ENCODE measurements at places on chromosomes 6 and 20.

DNA sequence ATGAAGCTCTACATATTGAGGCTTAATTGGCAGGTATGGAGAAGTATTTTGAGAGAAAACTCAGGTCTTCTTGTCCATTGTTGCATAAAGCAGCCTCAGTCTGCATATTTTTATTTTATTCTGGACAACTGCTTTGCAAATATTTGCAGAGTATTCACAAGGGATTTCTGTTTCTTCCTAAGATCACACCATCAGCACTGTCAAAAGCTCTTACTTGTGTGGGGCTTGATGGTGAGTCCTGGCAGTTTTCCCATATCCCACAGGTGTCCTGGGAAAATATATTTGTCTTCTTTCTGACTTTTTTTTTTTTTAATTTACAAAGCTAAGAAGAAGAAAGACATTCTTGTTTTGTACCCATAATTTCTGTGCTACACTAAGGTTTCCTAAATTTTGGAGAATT, 16.9 kb upstream of the MLIP start:
- no peak for DNase-seq

DNA sequence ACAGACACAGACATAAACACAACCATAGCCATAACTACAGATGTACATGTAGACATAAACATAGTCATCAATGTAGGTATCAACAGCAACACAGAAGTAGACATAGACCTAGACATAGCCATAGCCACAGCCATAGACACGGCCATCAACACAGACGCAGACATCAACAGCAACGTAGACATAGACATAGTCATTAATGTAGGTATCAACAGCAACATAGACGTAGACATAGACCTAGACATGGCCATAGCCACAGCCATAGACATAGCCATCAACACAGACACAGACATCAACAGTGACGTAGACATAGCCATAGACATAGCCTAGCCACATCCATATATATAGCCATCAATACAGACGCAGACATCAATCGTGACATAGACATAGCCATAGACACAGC, 258.3 kb upstream of the FOXQ1 start:
- DNase-seq, result no peak

DNA sequence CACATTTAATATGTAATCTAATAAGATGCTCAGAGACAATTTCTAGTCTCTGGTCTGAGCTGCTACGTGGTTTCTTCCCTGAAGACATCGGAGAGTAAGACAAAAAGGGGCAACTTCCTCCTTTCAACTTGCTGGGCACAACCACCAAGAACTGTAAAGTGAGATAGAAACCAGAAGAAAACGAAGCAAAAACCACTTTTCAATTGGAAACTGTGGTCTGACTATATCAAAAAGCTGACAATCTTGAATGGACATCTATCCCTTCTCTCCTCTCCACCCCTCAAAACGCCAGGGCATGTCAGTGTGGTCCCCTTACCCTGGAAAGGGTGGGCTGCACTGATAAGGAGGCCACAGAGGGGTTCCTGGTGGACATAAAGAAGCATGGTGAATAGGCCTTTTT, 269.1 kb downstream of the CD83 start:
- DNase-seq, result no peak

DNA sequence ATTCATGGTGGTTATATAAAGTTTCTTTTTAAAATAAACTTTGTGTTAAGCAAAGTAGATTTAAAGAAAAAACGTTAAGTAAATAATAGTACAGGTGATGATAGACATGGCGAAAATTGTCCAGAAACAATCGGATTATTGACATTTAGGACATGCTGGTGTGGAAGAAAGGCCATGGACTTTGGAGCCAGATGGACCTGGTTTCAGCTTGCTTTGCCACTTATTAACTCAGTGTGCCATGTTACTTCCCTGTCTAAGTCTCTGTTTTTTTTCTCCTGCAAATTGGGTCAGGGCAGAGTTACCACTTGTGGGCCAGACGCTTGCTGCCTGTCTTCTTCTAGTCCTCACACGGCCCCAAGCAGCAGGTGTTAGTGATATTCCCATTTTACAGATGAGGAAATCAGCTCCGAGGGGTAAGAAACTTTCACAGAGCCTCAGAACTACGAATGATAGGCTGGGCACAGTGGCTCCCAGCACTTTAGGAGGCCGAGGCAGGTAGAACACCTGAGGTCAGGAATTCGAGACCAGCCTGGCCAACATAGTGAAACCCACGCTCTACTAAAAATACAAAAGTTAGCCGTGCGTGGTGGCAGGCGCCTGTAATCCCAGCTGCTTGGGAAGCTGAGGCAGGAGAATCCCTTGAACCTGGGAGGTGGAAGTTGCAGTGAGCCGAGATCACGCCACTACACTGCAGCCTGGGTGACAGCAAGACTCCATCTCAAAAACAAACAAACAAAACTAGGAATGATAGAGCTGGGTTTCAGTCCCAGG, 12.4 kb downstream of the KIF3B start:
- DNase-seq, result no peak

DNA sequence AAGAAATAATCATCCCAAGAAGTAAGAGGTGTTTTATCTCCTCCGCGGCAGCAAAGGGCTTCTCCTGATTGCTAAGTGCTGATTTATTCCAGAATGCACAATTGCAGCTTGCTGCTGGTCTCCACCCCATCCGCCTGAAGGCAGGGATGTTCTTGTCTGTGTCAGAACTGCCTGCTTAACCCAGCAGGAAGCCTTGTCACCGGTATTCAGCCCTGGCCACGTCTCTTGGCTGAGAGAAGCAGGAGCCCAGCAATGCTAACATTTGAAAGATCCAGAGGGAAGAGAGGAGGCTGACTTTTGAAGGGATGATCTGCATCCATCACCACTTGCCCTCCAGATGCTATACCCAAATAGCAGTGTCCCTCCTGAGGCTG, 4.2 kb downstream of the SCML4 start:
- DNase-seq, result no peak

DNA sequence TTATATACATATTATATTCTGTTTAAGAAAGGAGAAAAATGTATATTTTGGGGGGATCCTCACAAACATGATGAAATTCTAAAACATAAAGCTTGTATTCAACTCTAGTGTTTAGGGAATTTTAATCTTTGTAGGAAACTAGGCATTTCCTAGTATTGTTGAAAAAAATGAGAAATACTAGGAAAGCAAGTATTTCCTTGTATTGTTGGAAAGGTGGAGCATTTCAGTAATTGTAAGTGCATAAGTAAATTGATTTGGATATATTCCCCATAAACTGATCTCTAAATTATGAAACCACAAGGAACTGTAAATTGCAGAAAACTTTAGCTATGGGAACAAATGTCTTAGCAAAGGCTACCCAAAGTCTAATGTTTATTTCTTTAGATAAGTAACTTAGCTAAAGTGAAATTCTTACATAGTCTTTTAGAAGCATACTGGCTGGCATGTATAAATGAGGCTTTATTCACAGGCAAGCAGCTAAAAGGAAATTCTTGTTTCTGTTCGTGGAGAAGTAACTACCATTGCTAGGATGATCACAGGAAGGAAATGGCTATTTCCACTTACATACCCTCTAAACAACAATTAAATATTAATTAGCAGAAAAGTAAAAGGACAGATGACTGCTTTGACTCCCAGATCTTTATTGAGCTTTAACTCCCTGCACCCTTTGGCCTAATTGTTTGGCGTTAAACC, 19.9 kb upstream of the NRN1 start:
- DNase-seq, result no peak

- no peak for DNase-seq
Measured at GRCh38 chr6:139881728-139882211, 507.3 kb upstream of the CITED2 start.

DNA sequence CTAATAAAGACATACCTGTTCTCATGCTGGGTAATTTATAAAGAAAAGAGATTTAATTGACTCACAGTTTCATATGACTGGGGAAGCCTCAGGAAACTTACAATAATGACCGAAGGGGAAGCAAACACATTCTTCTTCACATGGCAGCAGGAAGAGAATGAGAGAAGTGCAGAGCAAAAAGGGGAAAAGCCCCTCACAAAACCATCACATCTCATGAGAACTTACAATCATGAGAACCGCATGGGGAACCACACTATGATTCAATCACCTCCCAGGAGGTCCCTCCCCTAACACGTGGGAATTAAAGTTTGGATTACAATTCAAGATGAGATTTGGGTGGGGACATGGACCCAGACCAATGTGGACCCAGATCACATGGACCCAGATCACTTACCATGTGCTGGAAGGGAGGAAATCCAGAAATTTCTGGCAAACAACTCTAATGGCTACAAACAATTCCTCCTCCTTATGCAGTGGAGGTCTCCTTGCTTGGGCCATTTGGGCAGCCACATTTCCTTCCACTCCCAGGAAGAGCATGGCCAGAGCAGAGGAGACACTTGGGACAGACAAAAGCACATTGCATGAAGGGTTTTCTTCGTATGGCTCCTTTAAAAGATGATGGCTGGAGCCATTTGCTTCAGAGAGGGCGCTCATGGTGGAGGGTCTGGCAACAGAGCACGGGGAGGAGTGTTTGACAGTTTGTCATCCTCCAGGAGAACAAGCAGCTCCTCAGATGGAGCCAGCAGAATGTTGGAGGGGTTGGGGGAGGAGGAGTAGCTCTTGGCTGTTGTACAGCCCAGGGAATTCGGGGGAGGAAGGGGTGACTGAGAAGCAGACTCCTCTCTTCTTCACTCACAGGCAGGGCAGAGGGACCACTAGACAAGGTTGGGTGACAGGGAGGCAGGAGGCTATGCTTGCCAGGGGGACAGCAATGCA, 30.4 kb downstream of the SERPINB9 start:
- no peak for DNase-seq

- no peak for DNase-seq
Measured at GRCh38 chr20:48684501-48685041, 143.2 kb downstream of the PREX1 start.

DNA sequence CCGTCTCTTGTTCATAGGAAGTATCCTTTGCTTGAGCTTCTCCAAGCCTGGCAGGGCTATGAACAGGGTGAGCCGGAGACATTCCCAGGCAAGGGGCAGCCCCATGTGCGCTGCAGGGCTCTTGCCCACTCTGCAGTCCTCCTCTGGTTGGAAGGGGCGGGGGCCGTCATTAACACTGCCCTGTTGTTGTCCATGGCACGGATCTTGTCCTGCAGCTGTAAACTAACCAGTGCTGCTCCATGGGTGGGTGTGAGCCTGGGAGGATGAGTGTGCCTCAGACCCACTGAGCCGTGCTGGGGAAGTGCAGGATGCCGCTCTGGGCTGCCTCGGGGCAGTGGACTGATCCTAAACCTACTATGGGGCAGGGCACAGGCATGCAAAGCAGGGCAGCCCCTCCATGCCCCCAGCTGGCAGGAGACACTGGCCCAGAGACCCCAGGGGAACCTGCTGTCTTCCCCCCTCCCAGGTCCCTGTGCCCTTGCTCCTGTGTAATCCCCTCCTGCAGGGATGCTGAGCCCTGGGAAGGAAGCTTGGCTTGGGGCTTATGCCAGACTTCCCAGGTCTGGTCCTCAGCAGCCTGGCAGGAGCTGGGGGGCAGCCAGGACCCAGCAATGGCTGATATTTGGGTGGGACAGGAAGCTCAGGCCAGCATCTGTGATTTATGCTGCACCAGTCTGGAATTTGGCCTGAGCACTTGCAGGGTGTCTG, 8.5 kb downstream of the EBF4 start:
- no peak for DNase-seq

DNA sequence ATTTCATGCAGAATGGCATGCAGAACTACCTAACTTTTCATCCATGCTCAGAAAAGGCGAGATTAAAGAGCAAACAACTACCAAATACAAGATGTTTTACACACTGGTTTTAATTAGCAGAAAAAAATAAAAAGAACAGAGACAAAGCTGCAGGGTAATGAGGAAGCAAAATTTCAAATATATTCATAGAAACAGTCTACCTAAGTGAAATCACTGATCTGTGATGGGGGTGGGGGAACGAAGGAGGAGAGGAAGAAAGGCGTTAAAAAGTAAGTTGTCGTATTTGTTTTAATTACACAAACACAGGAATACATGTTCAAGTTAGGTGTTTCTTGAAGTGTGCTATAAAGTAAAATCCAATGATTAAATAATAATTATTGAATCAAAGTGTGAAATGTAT, 42.1 kb downstream of the MAP3K7 start:
- DNase-seq, result no peak

DNA sequence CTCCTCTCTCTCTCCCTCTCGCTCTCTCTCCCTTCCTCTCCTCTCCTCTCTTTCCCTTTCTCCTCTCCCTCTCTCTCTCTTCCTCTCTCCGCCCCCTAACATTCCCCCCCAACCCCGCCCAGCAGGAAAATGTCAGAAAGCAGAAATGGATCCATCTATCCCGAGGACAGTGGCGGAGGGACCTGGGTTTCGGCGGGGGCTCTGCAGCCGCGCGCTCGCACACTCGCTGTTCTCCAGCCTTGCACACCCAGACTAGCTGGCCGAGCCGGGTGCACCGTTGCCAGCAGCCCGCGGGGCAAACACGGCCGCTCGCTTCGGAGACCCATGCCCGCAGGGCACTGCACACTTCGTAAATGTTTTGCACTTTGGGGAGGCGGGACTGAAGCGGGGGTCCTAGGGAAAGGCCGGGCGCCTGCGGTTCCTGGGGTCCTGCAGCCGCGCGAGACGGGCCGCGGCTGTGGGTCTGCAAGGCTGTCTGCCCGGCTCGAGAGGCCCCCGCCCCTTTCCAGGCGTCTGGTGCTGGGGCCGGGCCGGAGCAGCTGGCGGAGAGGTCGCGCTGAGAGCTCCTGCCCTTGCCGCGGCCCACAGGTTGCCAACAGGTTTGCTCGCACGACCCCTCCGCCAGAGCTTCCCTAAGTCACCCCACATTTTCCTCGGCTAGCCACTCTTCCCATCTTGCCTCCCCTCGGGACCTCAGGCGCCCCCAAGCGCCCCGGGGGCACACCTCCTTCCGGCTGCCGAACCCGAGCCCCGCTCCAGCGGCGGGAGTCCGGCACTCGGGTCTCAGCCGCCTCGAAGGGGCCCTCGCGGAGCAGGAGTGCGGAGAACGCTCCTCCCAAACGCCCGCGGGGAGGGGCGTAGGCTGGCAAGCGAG, 818 bp upstream of the MDGA1 start:
- peak; percentile 76 for DNase-seq
